IPS DF 6.9 (cell line): ENCODE measurements at places on chromosomes 3 and 15.

DNA sequence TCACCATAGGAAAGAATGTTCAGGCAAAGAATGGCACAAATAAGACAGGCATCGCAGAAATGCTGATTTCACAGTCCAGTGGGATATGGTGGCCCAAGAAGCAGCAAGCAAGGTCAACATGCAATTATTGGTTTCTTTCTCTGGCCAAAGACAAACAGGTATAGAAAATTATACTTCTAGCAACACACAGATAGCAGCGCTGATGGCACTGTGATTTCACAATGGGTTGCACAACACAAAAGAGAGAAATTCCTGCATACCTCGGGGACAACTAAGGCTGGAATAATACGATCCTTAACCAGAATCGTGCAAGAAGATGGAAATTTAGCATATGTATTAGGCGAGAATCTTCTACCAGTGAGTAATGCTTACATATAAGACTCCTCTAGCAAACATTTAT, 76.3 kb upstream of the NR2F2 start:
- no peak for DNase-seq

- peak; percentile 39 for DNase-seq
These were observed 69.0 kb downstream of the SQOR start for GRCh38 chr15:45703670-45704328.

DNA sequence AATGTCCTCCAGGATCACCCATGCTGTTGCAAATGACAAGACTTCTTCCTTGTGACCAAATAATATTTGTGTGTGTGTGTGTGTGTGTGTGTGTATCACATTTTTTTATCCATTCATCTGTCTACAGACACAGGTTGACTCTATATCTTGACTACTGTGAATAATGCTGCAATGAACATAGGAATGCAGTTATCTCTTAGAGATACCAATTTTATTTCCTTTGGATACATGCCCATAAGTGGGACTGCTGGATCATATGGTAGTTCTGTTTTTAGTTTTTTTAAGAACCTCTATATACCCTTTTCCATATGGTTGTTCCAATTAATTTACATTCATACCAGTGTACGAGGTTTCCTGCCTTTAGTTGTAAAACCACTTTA, 41.7 kb downstream of the GPR176 start:
- DNase-seq = no peak

DNA sequence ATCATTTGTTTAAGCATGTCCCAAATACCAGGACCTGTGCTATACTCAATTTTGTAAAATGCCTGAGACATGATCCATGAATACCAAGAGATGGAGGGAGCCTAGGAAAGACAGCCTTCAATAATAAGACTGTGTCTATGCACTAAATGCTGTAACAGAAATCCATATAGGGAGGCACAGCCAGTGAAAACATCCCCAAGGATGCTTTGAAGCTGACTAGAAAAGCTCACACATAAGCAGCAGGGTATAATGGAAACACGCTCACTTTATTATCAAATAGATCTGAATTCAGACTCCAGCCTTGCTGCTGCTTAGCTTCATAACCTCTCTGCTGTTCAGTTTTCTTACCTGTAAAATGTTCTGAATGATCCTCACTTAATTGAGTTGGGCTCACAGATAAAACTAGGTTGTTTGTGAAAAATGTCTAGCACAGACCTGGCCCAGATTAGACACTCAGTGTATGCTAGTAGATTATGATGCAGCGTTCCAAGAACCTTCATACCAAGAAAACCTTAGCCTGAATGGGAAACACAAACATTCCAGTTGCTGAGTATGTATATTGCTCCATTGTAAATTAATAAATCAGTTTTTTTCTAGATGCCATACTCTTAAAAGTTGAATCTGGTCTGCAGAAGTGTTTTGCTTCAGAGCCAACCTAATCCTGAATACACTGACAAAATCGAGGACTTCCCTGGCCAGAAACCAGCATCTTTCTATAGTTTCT, 3.8 kb upstream of the LARP6 start:
- DNase-seq = no peak

DNA sequence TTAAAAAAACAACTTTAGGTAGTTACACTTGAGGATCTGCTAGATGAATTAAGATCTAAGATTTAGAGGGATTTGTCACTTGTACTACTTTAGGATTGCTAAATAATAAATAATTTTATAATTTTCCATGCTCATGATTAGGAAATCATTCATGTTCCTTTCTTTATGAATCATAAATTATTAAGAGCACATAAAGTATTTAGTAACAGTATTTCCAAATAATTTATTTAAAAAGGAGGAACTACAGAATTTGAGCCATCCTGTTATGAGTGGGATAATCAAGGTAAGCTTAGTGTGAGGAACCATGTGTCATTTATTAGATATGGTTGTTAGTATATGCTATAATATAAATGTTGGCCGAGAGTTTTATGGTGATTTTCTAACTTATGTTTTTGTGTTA, 37.5 kb upstream of the C3orf38 start:
- no peak for DNase-seq

DNA sequence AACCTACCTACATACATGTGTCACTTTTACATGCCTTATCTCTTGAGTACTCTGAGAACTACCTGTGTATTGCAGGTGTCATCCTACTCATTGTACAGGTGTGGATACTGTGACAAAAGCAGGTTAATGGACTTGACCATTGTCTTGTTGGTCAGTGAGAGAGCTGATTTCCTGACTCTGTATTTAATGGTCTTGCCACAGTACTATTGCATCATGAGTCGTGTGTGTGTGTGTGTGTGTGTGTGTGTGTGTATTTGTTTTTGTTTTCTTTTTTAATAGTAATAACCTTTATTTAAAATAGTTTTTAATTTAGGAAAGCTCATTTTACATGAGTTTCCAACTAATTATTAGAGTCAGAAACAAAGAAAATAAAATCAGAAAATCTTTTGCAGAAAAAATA, 7.7 kb downstream of the SELENOT start:
- DNase-seq = no peak

GRCh38 chr15:67024314-67024997, 40.9 kb upstream of the SMAD3 start:
- DNase-seq = no peak

DNA sequence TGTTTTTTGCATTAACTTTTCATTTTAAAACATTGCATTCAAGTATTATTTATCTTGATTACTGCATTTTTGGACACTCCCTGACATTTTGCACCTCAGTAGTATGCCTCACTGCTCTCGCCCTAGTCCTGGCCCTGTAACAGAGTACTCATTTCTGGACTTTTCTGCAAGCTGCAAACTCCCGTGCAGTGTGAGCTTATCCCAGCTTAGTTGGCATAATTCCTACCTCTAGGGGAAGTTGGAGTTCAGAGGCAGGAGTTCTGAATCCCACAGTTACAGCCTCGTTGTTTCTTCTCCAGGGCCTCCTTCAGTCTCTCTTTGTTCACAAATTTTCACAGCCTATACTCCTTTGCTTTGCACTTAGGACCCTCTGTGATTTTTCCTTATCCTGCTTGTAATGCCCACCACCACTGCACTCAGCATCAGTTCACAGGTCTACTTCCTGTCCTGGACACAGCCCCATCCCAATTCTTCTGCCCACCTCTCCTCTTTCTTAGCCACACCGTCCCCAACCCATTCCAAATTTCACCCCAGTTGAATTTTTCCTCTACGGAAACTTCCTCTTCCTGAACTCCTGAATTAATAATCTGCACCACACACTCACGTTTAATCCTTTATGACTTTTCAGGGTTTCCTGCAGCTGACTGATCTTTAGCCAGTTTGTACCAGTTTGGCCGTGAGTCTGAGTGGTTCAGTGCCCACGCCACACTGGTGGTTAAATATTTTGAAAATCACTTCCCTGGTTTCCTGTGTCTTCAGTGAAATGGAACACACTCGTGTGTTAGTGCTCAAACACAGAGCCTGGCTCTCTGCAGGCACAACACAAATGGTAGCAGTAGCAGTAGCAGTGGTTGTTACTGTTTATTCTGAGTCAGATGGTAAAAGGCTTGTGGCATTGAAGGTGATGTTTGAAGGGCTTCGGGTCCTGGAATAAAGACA, 6.3 kb upstream of the CTSH start:
- no peak for DNase-seq

GRCh38 chr3:38725726-38726419, 76.4 kb upstream of the SCN5A start:
- DNase-seq = no peak

- DNase-seq = no peak
These were observed 50.2 kb downstream of the TGM4 start for GRCh38 chr3:44924457-44925084.

DNA sequence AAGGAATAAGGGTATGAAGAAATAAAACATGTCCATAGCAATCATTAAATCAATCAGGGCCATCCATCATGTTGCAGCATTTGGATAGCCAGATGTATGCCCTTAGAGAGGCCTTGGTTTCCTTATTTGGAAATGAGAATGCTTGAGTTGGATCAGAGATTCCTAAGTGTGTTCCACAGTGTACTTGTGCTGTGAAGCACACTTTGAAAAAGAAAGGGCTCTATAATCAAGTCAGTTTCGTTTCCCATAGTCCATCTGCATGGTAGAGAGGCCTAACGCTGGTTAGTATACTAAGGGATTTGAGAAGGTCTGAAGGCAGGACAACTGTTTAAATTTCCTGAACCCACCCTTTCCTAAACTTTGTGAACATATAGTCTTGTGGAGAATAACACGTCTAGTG, 30.9 kb downstream of the RBMS3 start:
- no peak for DNase-seq

DNA sequence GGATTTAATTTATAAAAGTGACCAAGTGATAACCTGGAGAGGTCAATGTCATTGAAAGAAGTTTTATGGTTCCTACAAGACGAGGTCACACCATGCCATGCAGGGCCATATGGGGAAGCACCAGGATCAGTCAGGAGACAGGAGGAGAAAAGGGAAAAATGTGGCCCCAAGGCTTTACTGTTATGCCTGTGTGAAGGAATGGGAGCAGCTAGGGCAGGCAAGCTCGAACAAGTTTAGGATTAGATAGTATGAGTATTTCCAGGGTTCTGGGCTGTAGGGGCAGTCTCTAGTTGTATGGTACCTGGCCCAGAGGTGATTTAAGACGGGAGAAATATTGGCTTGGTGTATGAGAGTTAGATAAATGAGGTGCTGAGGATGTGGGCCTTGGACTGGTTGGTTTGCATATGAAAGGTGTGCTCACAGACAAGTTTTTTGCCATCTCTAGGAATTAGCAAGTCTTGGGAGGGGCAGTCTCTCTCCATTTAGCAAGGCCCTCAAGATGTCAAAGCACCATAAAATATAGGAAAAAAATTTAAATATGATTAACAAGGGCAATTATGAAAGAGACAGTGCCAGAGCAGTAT, 36.3 kb upstream of the DCLK3 start:
- DNase-seq = no peak

DNA sequence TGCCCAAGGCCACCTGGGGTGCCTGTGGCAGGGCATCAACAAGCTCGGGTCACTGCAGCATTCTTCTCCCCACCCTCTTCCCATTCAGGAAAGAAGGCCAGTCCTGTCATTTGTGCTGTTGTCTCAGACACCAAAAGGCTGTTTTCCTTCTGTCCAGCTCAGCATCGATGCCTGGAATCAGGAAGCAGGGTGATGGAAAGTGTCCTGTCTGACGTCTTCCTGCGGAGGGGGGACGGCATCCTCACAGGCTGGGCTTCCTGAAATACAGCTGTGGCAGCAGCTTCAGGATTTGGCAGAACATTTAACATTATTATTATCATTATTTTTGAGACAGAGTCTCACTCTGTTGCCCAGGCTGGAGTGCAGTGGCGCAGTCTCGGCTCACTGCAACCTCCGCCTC, 33.0 kb upstream of the ANKDD1A start:
- DNase-seq = no peak

DNA sequence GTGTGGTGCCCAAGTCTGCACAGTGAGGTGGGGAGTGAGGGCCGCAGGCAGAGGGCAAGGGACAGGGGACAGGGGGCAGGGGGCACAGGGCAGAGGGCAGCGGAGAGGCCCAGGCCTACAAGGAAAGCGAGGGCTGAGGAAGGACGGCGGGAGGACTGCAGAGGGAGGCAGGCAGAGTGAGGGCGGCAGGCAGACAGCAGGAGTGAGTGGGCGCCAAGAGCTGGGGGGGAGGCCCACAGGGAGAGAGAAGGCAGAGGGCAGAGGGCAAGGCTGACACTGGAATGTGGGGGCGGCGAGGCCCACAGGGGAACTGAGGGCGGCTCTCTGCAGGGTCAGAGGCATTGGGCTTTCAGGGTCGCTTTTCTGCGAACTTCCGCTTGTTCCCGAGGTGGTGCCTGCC, 267.8 kb upstream of the NDN start:
- no peak for DNase-seq

- DNase-seq = no peak
These were observed 17.6 kb downstream of the LIMD1 start for GRCh38 chr3:45612138-45612537.

- DNase-seq = no peak
These were observed 11.6 kb downstream of the RPL15 start for GRCh38 chr3:23928524-23928923.

- no peak for DNase-seq
These were observed 29.0 kb downstream of the CCDC12 start for GRCh38 chr3:46947546-46947901.

GRCh38 chr3:107831590-107831989, 259.2 kb downstream of the CD47 start:
- DNase-seq = no peak

- no peak for DNase-seq
These were observed 204.4 kb upstream of the LINGO1 start for GRCh38 chr15:77836906-77837648.

- no peak for DNase-seq
These were observed 10.4 kb upstream of the ABHD17C start for GRCh38 chr15:80684697-80685096.

- DNase-seq = no peak
These were observed 172.2 kb downstream of the SSR3 start for GRCh38 chr3:156382458-156383346.

DNA sequence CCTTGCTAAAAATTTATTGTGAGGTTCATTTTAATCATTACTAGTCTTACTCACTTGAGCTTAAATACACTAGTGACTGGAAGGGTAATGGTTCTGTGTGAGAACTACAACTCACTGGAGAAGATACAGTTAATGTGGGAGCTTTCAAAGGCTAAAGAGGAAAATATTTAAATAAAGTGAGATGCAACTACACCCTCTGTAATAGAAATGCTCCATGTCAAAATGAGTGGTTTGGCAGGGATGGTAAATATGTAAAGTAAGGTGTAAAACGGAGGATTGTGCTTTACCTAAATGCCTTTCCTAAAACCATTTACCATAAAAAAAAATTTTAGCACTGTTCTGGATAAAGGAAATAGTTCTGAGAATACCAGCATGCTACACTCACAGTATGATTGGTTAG, 15.3 kb downstream of the LRRC57 start:
- no peak for DNase-seq
